ENCODE measurements at places on chromosomes 7 and 10.

DNA sequence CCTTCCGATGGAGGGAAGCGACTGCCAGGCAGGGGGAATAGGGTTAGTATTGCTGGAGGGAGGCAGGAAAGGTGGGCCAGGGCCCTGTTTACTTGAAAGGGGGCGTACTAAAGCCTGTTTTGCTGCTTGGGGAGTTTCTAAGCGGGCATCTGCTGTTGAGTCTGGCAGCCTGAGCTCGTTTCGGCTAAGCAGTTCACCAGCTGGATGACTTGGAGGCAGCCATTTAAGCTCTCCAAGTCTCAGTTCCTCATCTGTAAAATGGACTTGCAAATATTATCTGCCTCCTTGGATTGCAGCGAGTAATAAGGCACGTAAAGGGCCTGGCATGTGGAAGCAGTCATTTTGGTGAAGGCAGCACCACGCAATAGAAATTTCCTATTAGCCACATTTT, 44.0 kb downstream of the LDB3 start:
- no peak for DNase-seq

- no peak for DNase-seq
Measured at GRCh38 chr7:17623546-17624185, 316.6 kb downstream of the SNX13 start.

DNA sequence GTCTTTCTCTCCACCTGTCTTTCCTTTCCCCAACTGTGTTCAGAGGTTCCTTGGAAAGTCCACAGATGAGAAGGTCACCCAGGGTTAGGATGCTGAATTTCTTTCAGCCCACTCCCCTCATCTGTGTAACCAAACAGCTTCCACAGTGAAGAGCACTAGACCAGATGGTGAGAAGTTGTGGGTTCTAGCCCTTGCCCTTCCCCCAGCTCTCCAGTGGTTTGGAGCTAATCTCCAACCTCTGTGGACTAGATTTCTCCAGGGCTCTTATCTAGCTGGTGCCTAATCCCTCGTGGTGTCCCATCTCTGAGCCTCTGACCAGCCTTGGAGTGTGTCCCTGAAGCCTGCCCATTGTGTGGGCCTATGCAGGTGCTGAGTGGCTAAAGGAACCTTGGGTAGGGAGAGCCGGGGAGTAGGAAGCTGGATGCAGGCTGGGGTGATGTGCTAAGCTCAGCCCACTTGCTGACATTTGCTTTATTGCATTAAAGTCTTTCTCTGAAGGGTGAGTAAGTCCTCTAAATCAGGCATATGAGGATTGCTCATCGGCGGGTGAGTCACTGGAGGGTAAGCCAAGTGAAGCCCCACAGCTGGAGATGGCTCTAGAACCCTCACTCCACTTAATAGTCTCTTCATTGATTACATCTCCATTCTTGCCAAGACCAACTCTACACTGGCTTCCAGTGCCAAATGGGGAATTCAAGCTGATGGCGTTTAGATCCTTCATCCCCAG, 14.9 kb downstream of the DUSP5 start:
- DNase-seq: no peak

DNA sequence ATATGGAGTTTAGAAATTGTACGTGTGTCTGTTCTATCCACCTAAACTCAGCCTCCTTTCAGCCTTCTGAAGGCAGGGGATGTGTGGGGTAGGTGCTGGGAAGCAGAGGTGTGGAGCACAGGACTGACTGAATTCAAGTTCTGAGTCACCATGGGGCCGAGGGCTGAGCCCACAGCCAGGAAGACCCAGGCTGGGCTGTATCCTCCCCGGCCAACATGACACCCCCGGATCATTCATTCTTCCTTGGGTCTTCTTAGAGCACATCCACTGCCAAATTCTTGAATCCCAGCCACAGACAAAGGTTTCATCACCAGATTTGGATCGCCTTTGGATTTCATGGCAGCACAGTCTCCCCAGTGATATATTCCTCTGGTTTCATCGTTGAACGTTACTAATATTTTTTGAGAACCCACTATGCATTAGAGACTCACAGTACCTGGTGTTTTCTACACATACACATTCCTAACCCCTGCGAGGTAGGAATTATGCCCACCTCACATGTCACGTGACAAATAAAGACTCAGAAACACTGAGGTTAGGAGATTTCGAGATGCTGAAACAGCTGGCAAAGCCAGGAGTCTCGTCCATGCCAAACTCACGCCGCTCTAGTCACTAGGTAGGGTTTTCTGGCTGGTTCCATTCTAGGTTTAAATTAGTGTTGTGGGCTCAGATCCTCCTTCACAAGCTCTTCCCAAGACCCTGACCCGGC, 26.9 kb downstream of the CCDC3 start:
- no peak for DNase-seq

GRCh38 chr10:80472234-80473095, 18.4 kb downstream of the TSPAN14 start:
- no peak for DNase-seq

DNA sequence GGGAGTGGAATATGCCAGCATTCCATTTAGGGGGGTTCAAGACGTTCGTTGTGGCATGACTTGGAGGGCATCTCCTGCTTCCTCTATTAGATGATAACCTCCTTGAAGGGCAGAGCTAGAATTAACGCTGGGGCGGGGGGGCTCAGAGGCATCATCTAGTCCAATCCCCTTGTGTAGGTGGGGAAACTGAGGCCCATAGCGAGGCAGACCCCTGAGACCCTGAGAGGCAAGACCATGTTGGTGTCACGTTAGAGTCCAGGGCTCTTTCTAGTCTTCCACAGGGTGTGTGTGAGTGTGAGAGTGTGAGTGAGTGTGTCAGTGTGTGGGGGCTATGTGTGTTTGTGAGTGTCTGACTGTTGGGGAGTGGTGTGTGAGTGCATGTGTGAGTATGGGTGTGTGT, 29.3 kb upstream of the NUB1 start:
- no peak for DNase-seq

- DNase-seq: no peak
Measured at GRCh38 chr7:8254215-8254614, 7.8 kb downstream of the ICA1 start.

- DNase-seq: no peak
Measured at GRCh38 chr7:121604627-121605316, 208.7 kb upstream of the FAM3C start.

DNA sequence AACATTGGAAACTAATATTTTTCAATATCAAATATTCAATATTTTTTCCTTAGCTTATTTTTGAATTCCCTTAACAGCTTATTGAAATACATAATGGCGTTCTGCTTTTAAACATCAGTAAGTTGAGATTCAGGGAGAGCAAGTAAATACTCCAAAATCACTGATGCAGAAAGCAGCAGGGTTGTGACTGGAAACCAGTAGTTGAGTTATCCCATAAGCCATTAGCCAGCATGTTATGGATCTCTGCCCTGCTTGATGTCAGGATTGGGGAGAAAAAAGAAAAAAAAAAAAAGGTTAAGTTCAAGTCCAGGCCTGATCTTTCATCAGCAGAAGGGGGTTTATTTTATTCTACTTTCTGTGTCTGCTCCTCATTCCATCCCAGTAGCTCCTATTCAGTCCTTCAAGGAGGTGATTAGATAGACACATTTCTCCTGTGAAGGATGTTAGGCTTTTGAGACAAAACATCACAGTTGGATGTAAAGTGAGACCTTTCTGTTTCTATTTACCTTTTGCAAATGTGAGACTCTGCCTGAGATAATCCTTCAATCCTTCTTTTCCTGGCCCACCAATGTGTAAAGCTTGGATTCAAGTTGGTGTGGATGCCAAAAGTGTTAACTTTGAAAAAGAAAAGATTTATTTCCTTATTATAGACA, 110.9 kb upstream of the HDAC9 start:
- DNase-seq: no peak

DNA sequence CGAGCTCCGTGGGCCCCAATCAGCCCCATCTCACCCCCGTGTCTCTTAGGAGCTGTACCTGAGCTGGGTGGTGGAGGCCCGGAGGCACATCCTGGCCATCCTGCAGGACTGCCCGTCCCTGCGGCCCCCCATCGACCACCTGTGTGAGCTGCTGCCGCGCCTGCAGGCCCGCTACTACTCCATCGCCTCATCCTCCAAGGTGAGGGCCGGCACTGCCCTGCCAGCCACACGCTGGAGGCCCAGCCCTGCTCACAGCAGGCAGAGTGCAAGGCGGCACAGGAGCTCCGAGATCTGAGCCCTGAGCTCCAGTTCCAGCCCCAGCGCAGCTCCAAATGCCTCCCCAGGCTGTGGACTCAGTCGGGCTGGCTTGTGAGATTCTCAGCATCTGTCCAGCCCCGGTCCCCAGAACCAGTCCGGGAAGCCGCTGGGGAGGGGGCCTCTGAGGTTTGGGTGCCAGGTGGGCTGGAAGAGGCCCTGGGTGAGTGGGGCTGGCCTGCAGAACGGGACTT, 9.3 kb downstream of the TMEM120A start:
- no peak for DNase-seq

GRCh38 chr7:7207876-7208275, 25.5 kb downstream of the C1GALT1 start:
- DNase-seq: no peak

DNA sequence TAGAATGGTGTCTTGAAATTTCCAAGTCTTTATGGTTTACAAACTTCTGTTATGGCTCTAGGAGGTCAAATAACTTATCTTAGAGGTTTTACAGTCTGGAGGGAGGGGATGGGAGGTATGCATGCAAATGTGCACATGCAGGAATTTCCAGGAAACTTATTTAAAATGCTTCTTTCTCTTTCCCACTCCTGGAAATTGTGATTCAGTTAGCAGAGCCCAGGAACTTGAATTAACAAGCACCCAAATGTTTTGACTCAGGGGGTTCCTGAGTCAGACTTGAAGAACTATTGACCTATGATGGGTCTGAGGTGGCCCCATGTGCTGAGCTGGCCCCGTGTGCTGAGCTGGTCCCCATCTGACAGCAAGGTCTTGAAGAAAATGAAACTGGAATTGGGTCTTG, 669.4 kb downstream of the INHBA start:
- no peak for DNase-seq

GRCh38 chr7:130149281-130150139, 55.7 kb downstream of the TMEM209 start:
- no peak for DNase-seq

DNA sequence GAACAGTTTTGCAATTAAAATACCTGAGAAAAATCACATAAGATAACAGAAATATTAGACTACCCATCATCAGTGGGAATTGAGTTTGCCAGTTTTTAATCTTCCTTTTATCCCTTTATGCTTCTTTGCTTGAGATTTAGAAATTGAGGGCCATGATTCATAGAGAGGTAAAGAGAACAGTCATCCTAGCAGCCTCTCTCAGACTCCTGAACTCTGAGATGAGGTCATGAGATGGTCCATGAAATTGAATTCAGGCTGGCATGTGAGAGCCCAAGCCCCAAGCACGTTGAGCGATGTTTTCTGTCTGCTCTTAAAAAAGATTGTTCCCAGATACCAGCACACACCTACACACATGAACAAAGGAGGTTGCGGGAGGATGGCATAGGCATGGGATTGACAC, 91.1 kb downstream of the CREB5 start:
- DNase-seq: no peak

DNA sequence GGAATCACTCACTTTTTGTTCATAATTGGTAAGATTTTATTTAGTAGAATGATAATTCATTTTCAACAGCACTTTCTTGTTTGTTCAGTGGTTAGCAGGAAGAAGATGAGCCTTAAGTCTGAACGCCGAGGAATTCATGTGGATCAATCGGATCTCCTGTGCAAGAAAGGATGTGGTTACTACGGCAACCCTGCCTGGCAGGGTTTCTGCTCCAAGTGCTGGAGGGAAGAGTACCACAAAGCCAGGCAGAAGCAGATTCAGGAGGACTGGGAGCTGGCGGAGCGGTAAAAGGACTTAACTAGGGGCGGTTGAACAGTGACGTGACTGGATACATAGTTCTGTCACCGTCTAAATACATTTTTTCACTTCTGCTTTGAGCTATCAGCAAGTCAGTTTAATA, 31.3 kb downstream of the RABGEF1 start:
- DNase-seq: no peak

- no peak for DNase-seq
Measured at GRCh38 chr10:116696919-116697318, 45.4 kb downstream of the HSPA12A start.

GRCh38 chr7:69285854-69286253, 312.4 kb upstream of the AUTS2 start:
- DNase-seq: no peak
